ENCODE measurements at places on chromosomes 3 and 15. TPM values are rescaled to one million over a fixed set of nuclear protein-coding genes. Genes with fewer than 3 reads are reported as not detected.

The ST3GAL6 gene
- total RNA-seq = 52.5 TPM

The C2CD4A gene
- not detected for total RNA-seq

The SEMA3G gene
- total RNA-seq = 9.2 TPM

The GOLGA8K gene
- 0.80 TPM for total RNA-seq

GRCh38 chr15:64892847-64893403 is 18.8 kb upstream of the ANKDD1A start:
- DNase-seq = peak; percentile 11

DNA sequence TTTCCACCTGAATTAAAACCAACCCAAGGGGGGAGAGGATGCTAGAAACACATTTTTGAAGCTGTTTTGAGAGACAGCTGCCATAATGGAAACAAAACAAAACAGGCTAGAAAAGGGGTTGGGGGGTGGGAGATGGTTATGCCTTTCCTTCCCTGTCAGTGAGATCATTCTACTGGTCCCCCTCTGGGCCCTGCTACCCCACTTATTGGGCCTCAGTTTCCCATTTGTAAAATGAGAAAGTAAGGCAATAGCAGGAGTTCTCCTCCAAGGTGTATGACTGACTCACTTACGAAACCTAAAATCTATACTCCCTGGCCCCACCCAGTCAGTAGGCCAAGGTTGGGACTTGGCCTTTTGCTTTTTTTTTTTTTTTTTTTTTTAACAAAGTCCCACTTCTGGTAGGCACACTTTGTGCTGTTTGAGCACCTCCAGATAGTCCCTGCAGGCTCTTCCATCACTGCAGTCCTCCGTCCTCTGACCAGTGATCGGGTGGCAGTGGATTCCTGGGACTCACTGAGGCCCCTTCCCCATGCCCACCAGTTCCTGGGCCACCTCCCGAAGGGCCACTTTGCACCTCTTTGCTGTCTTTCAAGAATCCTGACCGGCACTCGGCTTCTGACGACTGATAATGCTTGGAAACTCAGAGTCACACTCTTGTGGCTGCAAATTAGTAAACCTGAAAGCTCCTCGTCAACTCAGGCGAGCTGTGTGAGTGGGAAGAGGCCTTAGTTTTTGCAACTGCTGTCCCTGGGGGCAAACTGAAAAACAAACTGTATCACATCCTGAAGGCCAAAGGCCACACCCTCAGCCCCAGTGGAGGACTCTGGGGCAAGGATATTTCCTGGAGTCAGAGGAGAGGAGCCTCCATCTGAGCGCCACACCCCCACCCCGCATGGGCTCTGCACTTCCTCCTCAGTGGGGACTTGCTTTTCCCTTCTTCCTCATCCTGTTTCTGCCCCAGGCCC is 6.7 kb upstream of the PSTPIP1 start:
- peak; percentile 78 for DNase-seq

GRCh38 chr3:114144909-114145688 is 33.8 kb downstream of the DRD3 start:
- no peak for DNase-seq

All from left ventricle myocardium inferior (tissue), 1 donor.